ENCODE measurements at places on chromosomes 5 and 9. TPM values are rescaled to one million over a fixed set of nuclear protein-coding genes. Genes with fewer than 3 reads are reported as not detected.

Gene PCDHGA6
- total RNA-seq: 0.22 TPM

Gene HTR4
- not detected for total RNA-seq

Gene LRRC14B
- not detected for total RNA-seq

Gene PCDHA2
- 0.09 TPM for total RNA-seq

Gene GRXCR2
- not detected for total RNA-seq

Gene HSPA4
- 139 TPM for total RNA-seq

Gene MYMK
- total RNA-seq: not detected

Gene TCF7
- 10.2 TPM for total RNA-seq

Gene KCNIP1
- total RNA-seq: not detected

Gene SQSTM1
- 838 TPM for total RNA-seq

Gene DDX31
- 23.4 TPM for total RNA-seq

Gene PCDHA6
- 0.07 TPM for total RNA-seq

Gene PLAC8L1
- total RNA-seq: not detected

Gene SLC35D2
- total RNA-seq: 16.0 TPM

Gene ADAMTS13
- 0.60 TPM for total RNA-seq

Gene ZNF622
- 70.6 TPM for total RNA-seq

Gene ARHGEF39
- total RNA-seq: 18.8 TPM

Gene PCDHB13
- 0.06 TPM for total RNA-seq

Gene ZFP37
- 1.4 TPM for total RNA-seq

Gene TSLP
- not detected for total RNA-seq

Gene HACD4
- total RNA-seq: 1.0 TPM

Gene FAM221B
- total RNA-seq: not detected

Gene CCDC192
- total RNA-seq: not detected

Gene VAV2
- total RNA-seq: 38.9 TPM

Gene SPEF2
- 1.8 TPM for total RNA-seq

Gene OR1J1
- not detected for total RNA-seq

Gene ROR2
- 1.7 TPM for total RNA-seq

Gene PITX1
- 30.9 TPM for total RNA-seq

Gene F2RL1
- 227 TPM for total RNA-seq

Gene SLF1
- total RNA-seq: 9.3 TPM

Gene PHYHD1
- 0.20 TPM for total RNA-seq

Gene PCDHA9
- not detected for total RNA-seq

Gene TUT7
- total RNA-seq: 10.0 TPM

Gene SLCO6A1
- total RNA-seq: not detected

Gene PKD2L2
- total RNA-seq: not detected

Gene C9orf50
- not detected for total RNA-seq

Gene LCN10
- 0.14 TPM for total RNA-seq

Gene PIP5KL1
- total RNA-seq: 1.1 TPM

Gene RARS1
- total RNA-seq: 91.3 TPM

Gene IL17B
- total RNA-seq: not detected

Gene FAM151B
- total RNA-seq: 1.7 TPM

Gene SLC6A7
- not detected for total RNA-seq

Gene SMIM33
- total RNA-seq: not detected

Gene C6
- not detected for total RNA-seq

Gene PNPLA7
- 0.44 TPM for total RNA-seq

Gene FOXD4
- total RNA-seq: 0.13 TPM

Gene COL23A1
- total RNA-seq: not detected

Gene GOLGA2
- total RNA-seq: 46.6 TPM

Gene CORO2A
- total RNA-seq: 1.8 TPM

Gene SLC23A1
- total RNA-seq: 1.3 TPM

Gene FOXI1
- total RNA-seq: not detected

Gene ZNF658
- 2.1 TPM for total RNA-seq

Gene WDR31
- total RNA-seq: 0.96 TPM

Gene NR2F1
- 4.7 TPM for total RNA-seq

Gene PCDHGB6
- total RNA-seq: 0.09 TPM

Gene IL9
- not detected for total RNA-seq

Gene BASP1
- 209 TPM for total RNA-seq

Gene CBY3
- not detected for total RNA-seq

Gene LMX1B
- 1.1 TPM for total RNA-seq

All from A549 treated with AZD2906 at 1 μM for 4 hours (cell line).